ENCODE measurements at places on chromosomes 7 and 10.

GRCh38 chr10:97434055-97434454, 8.1 kb downstream of the PGAM1 start:
- DNase-seq: no peak

GRCh38 chr7:120677535-120677934, 180.4 kb downstream of the TSPAN12 start:
- DNase-seq: no peak

DNA sequence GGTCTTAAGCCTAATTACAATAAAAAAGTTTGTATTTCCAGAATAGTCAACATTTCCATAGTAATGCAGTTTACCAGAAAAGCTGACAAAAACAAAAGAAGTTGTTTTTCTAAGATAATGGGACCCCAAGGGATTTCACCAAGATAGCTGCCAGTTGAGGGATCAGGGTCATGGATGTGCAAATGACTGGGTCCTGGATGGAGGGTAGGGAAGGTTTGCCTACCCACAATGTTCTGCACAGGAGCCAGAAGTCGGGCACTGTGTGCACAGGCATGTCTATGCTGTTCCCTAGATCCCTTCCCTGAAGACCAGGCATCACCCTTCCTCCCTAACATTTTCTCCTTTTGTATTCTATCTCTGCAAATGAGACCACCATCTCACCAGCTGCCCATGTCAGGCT, 94.1 kb upstream of the FAM133B start:
- no peak for DNase-seq

DNA sequence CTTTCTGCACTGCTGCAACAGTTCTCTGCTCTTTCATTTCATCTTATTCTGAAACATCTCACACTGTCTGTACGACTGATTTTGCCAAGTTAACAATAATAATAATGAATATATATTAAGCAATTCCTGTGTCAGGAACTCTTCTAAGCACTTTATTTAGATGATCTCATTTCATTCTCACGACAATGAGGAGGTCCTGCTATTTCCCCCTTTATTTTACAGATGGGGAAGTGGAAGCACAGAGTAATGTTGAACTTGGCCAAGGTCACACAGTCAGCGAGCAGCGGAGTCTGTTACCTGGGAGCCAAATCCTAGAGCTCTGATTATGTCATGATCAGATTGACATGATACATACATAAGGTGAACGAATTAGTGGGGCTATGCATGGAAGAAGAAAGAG, 5.8 kb downstream of the MRC1 start:
- DNase-seq: no peak

- DNase-seq: no peak
Measured at GRCh38 chr10:53601260-53601875, 828.8 kb upstream of the MBL2 start.

DNA sequence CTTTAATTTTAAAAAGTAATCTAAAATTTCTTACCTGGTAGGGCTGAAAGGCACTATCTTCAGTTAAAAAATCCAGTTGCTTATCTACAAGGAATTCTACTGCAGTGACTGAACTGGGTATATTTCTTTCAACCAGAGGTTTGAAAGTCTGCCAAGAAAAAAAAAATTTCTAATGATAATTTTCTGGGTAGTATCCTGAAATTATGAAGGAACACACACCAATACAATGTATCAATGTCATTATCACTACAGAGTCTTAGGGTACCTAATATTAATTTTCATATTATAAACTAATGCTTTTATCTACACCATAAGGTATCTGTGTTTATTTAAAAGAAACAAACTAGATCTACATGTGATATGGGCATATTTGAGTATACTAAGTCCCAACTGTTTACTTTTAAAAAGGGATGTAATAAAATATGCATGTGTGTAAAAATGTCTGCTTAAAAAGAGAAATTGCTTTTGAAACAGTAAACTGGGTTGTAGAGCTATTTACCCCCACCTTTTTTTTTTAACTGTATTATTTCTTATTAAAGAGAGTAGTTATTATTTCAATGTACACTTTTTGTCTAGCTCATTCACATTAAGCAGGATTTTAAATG, 131.6 kb downstream of the NRBF2 start:
- DNase-seq: no peak

DNA sequence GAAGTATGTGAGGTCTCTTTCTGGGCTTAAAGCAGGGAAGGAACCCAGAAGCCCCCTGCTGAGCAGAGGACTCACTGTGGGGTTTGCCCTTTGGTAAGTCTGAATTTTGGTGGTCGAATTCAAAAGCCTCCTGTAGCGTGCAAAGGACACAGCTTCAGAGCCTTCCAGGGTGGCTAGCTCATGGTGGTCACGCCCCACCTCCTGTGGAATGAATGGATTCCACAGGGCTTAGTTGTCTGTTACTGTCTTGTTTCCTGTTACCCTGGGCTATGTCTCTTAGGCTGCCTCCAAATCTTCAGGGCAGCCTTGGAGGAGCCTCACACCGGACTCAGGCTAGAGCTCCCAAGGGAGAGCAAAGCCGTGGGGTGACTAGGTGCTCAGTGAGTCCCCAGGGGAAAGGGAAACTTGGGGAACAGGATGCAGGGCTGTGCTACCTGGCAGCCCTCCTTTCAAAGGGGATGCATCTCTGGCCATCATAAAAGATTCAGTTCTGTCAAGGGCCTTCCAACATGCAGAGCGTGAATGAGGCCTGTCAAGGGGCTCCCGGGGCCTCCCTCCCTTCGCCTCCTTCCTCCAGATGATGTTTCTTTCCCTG, 211.7 kb downstream of the CCSER2 start:
- no peak for DNase-seq

GRCh38 chr7:134856091-134856490, 76.7 kb downstream of the CALD1 start:
- no peak for DNase-seq

GRCh38 chr7:31070991-31071644, 19.0 kb downstream of the ADCYAP1R1 start:
- DNase-seq: peak; percentile 20

DNA sequence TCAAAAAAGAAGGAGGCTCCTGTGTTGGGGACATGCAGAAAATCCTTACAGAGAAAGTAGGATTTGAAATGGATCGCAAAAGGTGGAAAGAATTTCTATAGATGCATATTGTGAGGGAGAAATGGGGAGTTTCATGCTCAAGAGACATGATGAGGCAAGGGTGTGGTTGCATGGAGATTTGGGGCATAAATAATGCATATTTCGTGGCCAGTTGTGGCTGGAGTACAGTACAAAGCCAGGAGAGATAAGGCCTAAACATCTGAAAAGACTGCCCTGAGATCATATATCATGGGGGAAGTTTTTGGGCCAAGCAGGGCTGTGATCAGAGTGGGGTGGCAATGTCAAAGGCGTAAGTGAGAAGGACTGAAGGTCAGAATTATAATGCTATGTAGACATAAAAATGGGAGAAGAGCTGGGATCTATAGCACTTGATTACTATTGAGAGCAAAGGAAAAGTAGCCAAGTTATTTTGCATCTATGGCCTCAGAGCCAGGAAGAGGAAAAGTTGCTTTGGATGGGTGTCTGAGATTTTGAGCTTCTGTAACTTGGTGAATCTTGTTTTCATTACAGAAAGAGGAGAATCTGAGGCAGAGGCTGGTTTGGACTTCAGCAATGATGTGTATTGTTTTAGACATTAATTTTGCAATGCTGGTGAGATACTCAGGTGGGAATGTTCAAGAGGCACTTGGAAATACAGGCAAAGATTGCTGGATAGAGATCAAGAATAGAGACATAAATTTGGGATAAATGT, 166.6 kb downstream of the INHBA start:
- no peak for DNase-seq

DNA sequence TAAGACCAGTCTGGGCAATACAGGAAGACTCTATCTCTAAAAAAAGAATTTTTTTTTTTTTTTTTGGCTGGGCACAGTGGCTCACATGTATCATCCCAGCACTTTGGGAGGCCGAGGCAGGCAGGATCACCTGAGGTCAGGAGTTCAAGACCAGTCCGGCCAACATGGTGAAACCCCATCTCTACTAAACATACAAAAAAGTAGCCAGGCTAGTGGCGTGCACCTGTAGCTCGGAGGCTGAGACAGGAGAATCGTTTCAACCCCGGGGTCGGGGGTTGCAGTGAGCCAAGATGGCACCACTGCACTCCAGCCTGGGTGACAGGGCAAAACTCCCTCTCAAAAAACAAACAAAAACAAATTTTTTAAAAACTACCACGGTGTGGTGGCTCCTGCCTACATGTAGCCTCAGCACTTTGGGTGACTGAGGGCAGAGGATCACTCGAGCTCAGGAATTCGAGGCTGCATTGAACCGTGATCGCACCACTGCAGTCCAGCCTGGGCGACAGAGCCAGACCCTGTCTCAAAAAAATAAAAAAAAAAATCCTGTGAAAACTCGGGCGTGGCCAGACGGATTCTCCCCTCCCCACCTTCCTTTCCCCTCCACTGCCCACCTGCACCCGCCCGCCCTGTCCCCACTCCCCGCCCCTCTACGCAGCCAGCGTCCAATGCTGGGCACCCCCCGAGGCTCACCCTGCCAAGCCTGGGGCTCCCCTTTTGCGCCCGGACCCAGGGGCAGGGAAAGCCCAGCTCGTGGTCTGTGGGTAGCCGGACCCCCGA, 745 bp upstream of the ORAI2 start:
- DNase-seq: peak; percentile 60

Measured in left hindlimb (tissue), 1 donor.